Umbilical cord (tissue), 2 donors: ENCODE measurements at places on chromosomes 3 and 15. TPM values are rescaled to one million over a fixed set of nuclear protein-coding genes. Genes with fewer than 3 reads are reported as not detected.

- DNase-seq = no peak
Observed at GRCh38 chr15:39622660-39623516, 42.0 kb downstream of the THBS1 start.

GRCh38 chr15:45027220-45027619, 4.2 kb downstream of the SORD start:
- no peak for DNase-seq

DNA sequence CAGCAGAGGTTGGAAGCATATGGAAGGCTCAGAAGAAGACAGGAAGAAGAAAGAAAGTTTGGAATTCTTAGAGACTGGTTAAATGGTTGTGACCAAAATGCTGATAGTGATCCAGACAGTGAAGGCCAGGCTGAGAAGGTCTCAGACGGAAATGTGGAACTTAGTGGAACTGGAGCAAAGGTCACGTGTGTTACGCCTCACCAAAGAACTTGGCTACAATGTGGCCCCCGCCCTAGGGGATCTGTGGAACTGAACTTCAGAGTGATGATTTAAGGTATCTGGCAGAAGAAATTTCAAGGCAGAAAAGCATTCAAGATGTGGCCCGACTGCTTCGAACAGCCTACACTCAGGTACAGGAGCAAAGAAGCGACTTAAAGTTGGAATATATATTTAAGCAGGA, 83.1 kb downstream of the MYO5A start:
- DNase-seq = no peak

DNA sequence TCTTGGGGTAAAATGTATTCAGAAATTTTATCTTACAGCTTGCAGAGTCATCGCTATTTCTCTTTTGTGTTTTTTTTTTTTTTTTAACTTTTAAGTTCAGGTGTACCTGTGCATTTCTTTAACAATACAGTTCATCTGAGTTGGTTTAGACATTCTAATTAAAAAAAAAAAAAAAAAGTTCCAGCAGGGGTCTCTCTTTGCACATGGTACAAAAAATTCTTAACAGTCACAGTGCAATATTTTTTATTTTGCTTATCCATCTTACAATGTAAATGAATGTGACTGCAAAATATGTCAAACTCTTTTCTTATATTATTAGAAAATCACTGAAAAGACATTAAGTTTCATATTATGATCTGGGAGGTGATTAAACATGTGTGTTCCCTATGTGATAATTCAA, 47.5 kb upstream of the SLC9A9 start:
- peak; percentile 64 for DNase-seq

UACA gene
- total RNA-seq = 73.4 TPM

MGLL gene
- 35.2 TPM for total RNA-seq
